ENCODE measurements at places on chromosomes 6 and 20.
A peak's percentile ranks its signal among the peaks of the same experiment; 100 is the strongest.

DNA sequence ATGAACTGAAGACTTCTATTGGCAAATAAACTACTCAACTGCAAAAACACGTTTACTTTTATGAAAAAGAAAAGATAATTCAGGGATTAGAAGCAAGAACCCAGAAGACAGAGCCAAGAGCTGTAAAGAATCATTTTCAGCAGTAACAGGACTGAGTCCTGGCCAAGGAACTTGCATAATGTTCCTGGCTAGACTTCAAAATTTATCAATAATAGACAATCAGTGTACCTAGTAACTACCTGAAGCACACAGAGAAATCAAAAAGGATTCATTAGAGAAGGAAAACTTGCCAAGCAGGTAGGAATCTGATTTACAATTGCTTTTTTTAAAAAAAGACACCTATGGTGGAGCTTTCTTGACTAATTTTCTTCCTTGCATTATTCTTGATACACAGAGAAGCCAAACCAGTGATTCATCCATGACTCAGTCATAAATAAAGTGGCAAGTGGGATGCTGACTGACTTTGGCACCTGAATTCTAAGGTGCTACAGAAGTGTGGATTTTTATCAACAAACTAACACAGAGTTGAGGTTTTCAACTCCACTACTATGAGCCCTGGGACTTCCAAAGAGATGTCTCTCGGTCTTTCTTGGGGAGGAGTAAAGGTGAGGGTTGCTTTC lies 281.3 kb downstream of the BMP7 start:
- DNase-seq = peak; percentile 36

- DNase-seq = peak; percentile 83
Observed at GRCh38 chr6:39934131-39934757, at the start of gene MOCS1. TSS of gene MOCS1 (minus strand) at chr6:39934462. CDS start at chr6:39934417, 45 bp downstream.

DNA sequence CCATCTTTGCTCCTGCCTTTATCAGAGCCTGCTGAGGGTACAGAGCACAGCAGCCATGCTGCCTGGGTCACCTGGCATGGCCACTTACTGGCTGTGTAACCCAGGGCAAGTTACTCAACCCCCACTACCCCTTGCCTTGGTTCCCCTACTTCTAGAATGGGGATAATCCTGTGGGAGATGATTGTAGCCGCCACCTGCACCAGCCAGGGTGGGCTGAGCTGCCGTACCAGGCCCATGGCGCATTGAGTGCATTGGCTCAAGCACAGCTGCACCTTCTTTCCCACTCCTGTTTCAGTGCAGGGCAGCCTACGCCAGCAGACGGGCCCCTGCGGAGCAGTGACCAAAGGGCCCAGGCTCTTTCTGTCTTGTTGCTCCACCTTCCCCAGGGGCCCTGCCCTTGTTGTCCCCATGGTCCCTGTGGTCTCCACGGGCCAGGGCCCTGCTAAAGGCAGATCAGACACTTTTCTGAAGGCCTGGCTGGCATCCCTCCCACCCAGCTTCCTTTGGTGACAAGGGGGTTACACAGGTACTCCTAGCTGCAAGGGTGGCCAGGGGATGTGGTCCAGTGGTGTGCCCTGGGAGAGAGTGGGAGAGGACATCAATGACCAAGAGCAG lies 159.4 kb upstream of the MLN start:
- no peak for DNase-seq

DNA sequence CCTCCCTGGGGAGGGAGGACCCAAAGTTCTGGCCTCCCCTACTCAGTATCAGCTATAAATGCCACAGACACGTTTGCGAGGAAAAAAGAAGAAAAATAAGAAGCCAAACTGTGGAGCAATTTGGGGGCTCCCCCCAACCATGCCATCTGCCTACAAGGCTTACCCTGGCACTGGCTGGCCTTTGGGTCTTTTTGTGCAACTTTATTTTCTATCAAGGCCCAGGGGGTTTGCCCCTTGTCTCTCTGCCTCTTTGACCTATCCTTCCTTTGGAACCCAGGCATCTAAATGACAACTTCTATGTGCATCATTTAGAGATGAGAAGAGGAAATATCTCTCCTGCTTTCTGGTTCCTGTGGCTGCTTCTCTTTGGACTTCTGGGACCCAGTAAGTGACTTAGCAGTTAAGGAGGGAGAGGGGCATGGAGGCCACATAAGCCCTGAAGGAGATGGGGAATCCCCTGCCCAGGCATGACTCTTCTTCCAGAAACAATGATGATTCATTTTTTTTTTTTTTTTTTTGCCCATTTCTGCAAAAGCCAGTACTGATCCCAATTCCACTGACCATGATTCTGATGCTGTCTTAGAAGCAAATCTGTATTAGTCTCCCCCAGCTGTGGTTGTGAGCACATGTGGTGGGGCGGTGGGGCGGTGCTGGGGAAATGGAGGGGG lies at the start of gene MUC22:
TSS of gene MUC22 (plus strand) at position 82 of the 668 bp plus-strand sequence. CDS start at position 315, 233 bp downstream.
- peak; percentile 53 for DNase-seq

GRCh38 chr6:110813338-110814101 lies 1.7 kb downstream of the CDK19 start:
- no peak for DNase-seq

DNA sequence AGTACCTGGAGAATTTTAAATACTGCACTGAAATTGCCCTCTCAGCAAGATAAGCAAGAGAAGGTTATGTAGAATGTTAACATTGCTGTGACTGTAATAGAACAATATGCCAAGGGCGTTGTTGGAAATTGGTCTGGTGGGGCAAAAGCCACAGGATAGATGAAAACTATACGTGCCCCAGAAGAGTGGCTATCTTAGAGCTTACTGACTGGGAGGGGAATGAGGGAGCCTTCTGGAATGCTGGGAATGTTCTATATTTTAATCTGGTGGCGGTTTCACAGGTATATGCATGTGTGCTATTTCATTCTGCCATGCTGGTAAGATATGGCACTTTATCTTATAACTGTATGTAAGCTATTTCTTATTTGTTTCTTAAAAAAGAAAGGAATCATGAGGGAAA lies 35.2 kb upstream of the YWHAB start:
- DNase-seq = no peak

DNA sequence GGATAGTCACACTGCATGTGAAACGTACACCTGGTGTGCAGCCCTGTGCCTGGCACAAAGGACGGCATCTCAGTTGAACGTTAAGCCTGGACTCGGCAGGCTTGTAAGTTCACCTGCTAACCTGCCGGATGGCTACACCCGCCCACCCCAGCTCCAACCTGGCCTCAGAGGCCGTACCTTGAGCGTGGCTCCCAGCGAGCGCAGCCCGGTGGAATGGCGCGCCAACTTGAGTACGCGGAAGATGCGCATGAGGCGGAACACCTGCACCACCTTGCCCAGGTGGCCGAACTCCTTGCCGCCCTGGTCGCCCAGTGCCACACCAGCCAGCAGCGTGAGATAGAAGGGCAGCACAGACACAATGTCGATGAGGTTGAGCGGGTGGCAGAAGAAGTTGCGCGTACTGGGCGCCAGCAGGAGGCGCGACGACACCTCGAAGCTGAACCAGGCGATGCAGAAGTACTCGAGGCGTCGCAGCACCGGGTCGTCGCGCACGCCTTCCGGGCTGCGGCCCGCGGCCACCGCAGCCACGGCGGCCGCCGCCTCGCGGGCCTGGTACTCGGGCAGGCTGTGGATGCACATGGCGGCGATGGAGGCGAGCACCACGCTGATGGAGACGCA lies 3.3 kb downstream of the KCNS1 start:
- peak; percentile 66 for DNase-seq

DNA sequence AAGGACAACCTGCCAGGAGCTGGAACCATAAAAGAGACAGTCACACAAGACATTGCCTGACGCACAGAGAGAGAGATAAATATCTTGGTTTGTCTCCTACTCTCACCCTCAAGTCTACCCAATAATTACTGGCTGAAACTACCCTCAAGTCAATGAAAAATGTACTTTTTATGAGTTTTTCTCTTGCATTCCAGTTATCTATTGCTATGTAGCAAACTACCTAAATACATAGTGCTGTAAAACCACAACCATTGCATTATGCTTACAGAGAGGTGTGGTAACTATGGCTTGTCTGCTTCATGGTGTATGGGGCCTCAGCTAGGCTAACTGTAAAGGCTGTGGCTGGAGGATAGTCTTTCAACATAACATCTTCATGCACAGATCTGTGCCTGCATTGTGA lies 247.8 kb downstream of the HAO1 start:
- DNase-seq = no peak

- DNase-seq = no peak
Observed at GRCh38 chr6:170046791-170047626, 243.9 kb downstream of the DLL1 start.

DNA sequence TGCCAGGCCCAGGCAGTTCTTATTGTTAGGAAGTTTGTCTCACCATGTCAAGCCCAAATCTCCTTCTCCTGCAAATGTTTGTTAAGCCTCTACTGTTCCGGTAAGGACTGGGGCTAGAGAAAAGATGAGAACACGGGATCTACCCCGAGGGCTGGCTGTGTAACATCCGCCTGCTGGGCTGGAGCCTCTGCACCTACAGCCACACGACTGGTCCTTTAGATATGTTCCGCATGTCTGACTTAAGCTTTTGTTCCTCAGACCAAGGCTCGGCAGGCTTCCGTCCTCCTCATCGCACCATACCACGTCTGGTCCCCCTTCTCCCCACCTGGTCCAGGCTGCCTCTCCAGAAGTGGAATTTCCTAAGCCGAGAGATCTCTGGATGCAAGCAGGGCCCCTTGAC lies 2.6 kb downstream of the GHRH start:
- DNase-seq = no peak
